EH (cell line): ENCODE measurements at places on chromosomes 11 and 22.
A peak's percentile ranks its signal among the peaks of the same experiment; 100 is the strongest.

DNA sequence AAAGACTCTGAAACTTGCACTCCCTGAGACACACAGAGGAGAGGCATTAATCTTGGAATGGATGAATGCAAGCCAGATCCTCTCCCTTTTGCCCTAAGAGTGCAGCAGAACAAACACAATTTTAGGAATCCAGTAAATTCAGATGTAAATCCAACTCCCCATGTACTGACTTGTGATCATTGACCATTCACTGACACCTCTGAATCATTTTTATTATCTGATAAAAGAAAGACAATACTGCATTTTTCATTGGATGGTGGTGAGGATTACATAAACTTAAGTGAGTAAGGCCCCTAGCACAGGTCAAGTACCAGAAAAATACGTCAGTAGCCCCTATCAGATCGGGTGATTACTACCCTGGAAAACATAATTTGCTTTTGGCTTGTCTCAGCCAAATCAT, 782.9 kb upstream of the API5 start:
- DNase-seq, result no peak

GRCh38 chr11:79021601-79022000, 419.2 kb downstream of the TENM4 start:
- no peak for DNase-seq

GRCh38 chr11:126924376-126925040, 76.1 kb downstream of the KIRREL3 start:
- no peak for DNase-seq

- no peak for DNase-seq
Observed at GRCh38 chr22:47352920-47353700, 590.7 kb downstream of the TBC1D22A start.

DNA sequence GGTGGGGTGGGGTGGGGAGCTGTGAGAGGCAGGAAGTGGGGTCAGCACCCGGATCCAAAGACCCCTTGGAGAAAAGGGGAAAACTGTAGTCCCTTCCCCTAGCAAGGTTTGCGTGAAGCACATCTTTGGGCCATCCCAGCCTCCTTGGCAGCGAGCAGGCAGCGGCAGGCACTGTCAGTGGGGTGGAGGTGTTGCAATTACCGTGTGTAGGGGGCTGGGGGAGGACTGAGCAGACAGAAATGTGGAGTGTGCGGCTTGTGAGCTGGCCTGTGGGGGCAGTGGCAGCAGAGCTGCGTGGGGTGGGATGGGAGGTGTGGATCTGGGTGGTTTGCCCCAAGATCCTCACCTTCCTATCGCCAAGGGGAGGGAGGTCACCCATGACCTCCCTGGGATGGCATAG, 16.4 kb downstream of the DAGLA start:
- DNase-seq, result no peak

- no peak for DNase-seq
Observed at GRCh38 chr11:72513411-72513810, 79.1 kb upstream of the CLPB start.

- no peak for DNase-seq
Observed at GRCh38 chr22:22663861-22664800, 19.7 kb downstream of the GGTLC2 start.

GRCh38 chr11:65503949-65504673, 5.3 kb downstream of the MALAT1 start:
- peak; percentile 76 for DNase-seq
